ENCODE measurements at places on chromosomes 6 and 20.
A peak's percentile ranks its signal among the peaks of the same experiment; 100 is the strongest.

- DNase-seq, result no peak
Observed at GRCh38 chr6:75266716-75267291, 17.8 kb downstream of the TMEM30A start.

DNA sequence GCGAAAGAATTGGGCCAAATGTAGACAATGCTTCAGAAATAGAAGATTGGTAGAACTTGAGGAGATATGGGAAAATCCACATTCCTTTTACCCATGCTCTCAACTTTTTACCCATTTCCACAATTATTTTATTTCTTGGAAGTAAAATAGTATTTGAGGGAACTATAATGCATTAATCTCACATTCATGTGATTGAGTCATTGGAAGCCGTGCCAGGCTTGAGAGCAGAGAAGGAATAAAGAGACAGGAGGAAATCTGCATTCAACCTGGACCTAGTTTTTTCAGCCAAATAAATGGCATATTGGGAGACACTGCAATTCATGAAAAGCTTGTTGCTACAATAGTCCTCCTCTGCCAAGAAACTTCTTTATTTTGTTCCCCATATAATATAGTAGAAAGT, 2.8 kb upstream of the NUP153 start:
- no peak for DNase-seq

DNA sequence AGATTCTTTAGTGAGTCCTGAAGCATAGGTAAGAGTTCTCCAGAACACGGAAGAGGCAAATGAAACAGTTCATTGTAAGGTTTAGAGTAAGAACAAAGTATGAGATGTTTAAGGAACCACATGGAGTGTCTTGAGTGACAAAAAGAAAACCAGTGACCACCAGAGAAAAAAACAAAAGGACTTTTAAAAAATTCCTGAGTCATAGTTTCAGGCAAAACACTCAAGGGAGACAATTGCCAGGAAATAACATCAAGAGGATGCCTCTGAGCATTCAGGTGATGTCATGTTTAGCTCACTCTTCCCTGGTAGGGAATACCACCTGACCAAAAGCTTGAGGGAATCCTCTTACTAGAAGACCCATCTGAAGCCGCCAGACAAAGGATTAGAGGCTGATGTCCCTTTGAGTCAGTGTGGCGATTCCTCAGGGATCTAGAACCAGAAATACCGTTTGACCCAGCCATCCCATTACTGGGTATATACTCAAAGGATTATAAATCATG, 110.3 kb downstream of the COL19A1 start:
- DNase-seq, result no peak

DNA sequence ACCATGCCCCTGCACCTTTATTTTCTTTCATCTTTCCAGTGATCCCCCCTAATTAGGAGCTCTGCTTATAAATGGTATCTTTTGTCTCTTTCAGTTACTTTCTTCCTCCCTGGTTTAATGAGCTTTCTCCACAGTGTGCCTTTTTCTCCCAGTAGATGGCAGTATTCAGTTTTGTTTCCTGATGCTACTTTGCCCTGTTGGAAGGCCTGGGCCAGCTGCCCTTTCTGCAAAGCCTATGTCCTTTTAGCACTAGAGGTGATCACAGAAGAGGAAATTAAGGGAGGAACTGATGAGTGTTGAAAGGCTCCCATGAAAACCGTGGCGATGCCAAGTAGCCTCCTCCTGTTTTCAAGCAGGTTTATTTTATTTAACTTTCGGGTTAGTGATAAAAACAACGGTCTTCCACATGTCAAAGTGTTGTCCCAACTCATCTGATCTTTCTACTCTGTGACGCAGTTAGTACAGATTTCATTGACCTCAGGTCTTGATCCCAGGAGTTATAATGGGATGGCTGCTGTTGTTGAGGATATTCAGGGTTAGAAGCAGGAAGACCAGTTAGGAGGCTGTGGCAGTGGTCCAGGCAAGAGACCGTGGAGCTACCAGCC, 184.2 kb upstream of the BMP2 start:
- no peak for DNase-seq

GRCh38 chr6:33692078-33692759, 19.3 kb downstream of the UQCC2 start:
- no peak for DNase-seq

DNA sequence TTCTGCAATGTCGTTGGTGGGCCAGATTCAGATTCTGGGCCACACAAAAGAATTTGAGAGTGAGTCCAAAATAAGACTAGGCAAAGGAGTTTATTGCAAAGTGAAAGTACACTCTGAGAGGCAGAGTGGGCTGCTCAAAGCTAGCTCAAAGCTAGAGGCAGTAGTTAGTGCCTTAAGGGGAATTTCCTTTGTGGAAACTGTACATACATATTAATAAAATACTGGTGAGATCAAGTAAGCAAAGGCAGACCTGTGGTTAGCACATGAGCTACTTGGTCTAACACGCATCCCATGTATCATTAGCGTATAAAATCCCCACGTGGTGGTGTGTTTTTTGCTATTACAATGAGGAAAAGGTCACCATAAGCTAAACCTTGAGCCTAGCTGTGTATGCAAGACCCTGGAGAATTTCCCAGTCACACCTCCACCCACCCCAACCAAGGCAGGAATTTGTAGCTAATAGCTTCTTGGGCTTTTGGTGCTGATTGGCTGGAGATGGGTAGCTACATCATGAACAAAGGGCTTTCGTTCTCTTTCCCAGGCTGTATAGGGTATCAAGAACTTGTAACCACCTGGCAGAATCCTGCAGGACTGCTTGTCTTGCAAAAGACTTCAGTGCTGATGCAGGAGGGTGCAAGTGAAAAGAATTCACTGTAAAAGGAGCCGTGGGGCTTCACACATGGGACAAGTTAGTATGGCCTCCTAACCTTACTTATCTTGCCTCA, 14.7 kb upstream of the TRIM26 start:
- no peak for DNase-seq

DNA sequence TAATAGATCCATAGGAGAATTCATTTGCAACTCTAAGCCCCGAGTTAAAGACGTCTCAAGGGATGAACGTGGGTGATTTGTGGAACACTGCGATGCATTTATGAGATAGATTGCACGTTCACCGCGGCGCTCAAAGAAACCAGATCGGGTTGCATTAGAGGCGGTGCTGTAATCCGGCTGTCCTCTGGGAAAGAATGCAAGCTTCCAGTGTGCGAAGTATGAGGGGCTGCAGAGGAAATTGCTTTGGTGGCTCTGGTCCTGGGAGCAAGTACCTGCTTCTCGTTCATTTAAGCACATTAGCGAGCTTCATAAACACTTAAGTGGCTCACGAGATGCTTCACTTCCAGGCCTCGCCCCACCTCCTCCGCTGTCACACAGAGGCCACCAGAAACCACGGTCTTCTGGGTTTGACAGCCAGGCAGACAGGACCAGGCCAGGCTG, 182.3 kb downstream of the CDH4 start:
- no peak for DNase-seq

GRCh38 chr6:126625019-126625418, 285.1 kb downstream of the CENPW start:
- DNase-seq, result no peak

GRCh38 chr20:47561180-47561579, 59.5 kb downstream of the NCOA3 start:
- no peak for DNase-seq

GRCh38 chr20:33843854-33844253, 32.7 kb downstream of the CHMP4B start:
- no peak for DNase-seq

DNA sequence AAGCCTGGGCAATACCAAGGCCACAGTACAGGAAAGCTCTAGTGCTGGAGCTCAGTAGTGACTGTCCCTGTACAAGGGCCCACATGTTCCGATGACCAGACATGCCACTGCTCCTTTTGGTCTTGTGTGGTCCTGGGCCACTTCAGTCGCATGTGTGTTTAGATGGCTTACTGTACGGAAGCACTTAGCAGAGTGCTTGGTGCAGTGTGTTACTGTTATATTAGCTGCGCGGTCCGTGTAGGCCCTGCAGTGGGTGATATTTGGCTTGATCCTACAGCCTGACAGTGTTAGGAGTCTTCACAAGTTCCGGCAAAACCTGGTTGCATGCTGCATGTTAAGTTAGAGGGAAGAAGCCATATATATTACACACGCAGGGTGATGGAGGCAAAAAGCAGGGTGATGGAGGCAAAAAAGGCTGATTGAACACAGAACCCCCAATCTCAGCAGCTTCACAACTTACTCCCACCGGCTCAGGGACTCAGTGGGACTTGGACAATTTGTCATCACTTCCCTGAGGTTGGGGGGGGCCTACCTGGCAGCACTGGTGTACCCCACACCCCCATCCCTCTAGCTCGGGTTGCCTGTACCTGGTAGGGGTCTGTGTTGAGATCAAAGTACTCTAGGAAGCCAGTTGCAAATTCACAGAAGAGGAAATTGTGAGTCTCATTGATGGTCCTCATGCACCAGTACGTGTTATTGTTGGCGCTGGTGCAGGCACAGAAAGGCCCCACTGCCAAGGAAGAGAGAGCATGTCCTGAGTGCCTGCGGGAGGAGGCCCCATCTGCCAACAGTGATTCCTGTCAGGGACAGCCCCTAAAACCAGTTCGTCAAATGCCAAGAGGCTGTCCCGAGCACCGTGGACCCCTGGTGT, 122.6 kb downstream of the SULF2 start:
- DNase-seq, result no peak

DNA sequence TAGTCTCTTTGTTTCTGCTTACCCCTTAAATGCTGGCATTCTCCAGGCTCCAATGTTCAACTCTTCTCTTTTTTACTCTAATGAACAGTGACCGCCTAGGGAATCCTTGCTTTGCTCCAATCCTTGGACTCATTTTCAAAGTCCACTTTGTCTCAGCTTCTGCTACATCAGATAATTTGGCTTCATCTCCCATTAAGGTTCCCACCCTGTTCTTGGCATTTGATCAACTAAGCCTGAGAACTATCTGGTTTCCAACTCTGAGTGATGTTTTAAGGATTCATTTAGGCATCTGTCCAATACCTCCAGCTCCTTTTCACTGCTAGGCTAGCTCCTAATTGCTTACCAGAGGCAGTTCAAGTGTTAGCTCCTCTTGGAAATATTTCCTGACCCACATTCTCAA, 64.9 kb downstream of the ME1 start:
- DNase-seq, result no peak

DNA sequence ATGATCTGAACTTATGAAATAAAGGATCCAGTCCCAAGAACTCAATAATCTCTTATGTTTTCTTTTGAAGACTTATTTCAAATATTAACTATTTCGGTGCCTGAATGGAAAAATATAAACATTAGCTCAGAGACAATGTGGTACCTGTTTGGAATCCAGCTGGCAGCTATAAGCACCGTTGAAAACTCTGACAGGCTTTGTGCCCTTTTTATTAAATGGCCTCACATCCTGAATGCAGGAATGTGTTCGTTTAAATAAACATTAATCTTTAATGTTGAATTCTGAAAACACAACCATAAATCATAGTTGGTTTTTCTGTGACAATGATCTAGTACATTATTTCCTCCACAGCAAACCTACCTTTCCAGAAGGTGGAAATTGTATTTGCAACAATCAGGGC, 4.4 kb upstream of the KIAA0319 start:
- DNase-seq, result no peak

DNA sequence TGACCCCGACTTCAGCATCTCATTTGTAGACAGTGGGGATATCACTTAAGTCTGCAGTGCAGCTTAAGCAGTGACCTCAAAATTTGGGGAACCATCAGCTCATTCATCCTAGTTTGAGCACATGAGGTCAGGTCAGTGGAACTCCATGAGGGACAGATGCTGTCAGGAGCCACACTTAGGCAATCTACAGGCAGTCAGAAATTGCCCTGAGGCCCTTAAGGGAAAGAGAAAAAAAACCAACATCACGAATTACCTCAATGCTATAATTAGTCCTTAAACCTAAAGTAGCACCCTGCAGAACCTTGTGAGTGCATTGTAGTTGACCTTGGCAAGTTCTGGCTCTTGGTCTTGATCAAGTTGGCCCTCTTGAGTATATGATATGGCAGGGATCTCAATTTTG, 21.1 kb downstream of the TMEM74B start:
- no peak for DNase-seq

GRCh38 chr6:72111611-72112010, 225.3 kb downstream of the RIMS1 start:
- DNase-seq, result no peak

GRCh38 chr20:57388953-57389694, 2.1 kb upstream of the RBM38 start:
- peak; percentile 39 for DNase-seq

DNA sequence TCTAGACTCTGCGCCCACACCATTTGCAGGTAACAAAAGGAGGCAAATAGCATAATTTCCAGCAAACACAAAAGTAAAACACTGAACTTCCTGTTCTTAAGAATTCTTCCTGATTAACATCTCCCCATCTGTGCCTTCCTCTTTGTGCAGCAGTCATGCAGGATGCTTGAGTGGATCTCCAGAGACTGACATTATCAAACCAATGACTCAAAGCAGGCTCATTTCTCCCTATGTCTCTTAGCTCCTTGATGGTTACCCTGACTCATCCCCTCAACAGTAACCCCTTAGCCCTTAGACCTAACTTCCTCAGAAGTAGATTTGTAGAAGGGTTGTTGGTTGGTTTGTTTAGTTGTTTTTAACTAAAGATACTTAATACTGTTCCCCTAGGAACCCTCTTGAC, 137.0 kb upstream of the RIN2 start:
- DNase-seq, result no peak

GRCh38 chr6:168514216-168514615, 73.2 kb downstream of the SMOC2 start:
- no peak for DNase-seq

DNA sequence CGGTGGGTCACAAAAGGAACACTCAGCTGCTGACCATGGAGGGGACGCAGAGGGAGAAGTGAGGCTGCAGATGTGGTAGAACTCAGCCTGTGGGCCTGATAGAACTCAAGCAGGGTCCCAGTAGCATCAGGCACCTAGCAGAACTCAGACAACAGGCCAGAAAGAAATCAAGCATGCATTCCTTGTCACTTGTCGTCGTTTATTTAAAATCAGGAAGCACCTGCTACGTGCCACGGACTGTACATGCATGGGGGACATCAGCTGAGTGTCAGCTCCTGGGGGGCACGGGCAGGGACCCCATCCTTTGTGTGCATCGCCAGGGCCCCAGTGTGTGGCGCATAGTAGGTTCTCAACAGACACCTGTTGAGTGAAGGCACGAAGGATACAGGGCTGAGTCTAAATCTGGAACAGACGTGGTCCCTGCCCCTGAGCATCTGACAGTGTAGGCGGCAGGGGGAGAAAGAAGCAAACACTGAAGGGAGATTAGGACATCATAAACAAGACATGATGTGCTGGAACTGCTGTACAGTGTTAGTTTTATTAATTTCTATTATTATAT, 32.5 kb downstream of the UQCC2 start:
- no peak for DNase-seq

GRCh38 chr6:141607956-141608355, 524.8 kb upstream of the GJE1 start:
- no peak for DNase-seq

GRCh38 chr6:165605901-165606739, 56.9 kb downstream of the PDE10A start:
- DNase-seq, result no peak

- no peak for DNase-seq
Observed at GRCh38 chr6:80330961-80331360, 224.5 kb downstream of the BCKDHB start.
